ENCODE measurements at places on chromosomes 6 and 20. TPM values are rescaled to one million over a fixed set of nuclear protein-coding genes. Genes with fewer than 3 reads are reported as not detected.
A peak's percentile ranks its signal among the peaks of the same experiment; 100 is the strongest.

GRCh38 chr6:2063547-2063946 lies 181.9 kb downstream of the GMDS start:
- no peak for DNase-seq

DNA sequence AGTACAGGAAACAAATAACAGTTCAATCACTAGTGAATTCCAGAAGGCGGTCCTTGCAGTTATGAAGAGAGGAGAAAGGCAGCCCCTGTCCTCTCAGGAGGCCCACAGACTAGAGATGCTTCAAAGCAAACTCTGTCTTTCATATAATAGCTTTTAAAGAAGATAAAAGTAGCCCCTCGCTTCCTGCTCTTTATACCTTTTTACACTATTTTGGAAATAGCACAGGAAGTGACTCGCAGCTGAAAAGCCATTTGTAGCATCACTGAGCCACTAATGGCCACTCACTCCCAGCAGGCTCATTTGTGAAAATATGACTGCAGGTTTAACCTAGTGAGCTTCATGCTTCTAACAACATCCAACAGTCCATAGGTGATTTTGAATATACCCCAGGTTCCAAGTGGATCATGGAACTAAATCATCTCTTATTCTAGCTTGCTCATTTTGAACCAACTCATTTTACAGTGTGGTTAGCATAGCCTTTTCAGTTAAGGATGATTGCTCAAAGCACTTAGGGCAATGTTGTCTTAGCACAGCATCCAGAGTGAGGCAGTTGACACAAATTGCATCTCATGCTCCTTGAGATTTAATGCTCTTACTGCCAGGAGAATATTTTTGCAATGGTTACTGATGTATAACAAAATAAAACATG lies 136.0 kb upstream of the NRSN1 start:
- no peak for DNase-seq

- peak; percentile 28 for DNase-seq
Measured at GRCh38 chr6:85864453-85865401, 222.0 kb upstream of the SYNCRIP start.

DNA sequence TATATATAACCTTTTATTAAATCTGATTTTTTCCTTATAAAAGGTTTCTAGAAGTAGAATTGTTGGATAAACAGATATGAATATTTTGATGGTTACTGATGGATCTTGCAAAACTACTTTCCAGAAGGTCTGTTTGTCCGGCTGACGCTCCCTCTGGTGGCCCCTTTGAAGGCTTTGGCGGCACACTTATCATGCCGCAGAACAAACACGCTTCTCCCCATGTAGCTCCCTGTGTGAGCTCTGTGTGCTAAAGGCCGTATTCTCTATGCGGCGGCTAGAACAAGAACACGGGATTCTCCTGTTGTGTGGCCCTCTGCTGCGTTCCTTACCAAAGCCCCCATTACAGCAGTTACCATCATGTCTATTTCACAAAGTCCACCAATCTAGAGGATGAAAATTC lies 30.0 kb downstream of the PPP1R3G start:
- DNase-seq, result no peak

- peak; percentile 41 for DNase-seq
Measured at GRCh38 chr20:62405108-62405980, 1.7 kb downstream of the CABLES2 start.

GRCh38 chr6:47126647-47127391 lies 84.7 kb upstream of the ADGRF1 start:
- peak; percentile 22 for DNase-seq

GRCh38 chr6:101722991-101723579 lies 329.6 kb downstream of the GRIK2 start:
- peak; percentile 73 for DNase-seq

DNA sequence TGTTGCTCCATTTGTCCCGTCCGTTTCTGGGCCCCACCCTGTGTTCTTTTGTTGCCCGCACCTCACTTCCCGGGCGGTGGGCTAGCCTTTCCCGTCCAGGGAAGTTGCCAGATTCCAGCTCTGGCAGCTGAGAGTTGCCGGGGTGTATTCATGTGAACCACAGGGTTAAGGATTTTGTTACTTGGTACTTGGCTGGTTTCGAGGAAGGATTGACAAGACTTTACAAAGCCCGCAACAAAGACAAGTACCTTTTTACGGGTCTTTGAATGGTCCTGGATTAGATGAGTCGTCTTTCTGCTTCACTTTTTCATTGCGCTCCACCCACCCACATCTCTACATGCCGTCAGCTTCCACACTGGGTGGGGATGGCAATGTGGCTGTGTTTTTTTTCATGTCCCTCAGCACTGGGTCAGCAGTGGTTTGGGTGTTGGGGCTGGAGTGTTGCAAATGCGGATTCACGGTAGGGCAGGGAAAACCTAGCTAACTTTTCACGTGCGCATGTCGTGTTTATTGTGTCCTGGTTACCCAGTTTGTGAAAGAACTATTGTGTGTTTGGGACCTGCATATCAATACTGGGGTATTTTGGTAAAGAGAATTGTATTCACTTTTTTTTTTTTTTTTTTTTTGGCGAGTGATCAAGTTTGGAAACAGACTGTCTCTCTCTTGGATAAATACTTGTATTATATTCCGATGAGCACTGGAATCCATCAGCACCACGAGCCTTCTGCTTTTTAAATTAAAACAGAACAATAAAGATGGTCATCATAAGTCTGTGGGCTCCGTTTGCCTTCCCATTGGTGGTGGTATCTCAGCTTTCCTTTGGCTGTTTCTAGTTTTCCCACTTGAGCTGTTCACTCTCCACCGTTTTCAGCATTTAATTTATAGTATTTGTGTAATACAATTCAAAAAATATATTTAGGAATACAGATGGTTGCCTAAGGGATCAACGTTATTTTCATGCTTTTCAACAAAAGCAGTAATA lies 1.2 kb downstream of the DUSP22 start:
- DNase-seq, result peak; percentile 16

- peak; percentile 60 for DNase-seq
Measured at GRCh38 chr20:33909331-33909921, 84.3 kb upstream of the RALY start.

GRCh38 chr6:127391094-127391953 lies 47.9 kb upstream of the ECHDC1 start:
- no peak for DNase-seq

GRCh38 chr20:46129955-46130481 lies 11.9 kb downstream of the CD40 start:
- no peak for DNase-seq

DNA sequence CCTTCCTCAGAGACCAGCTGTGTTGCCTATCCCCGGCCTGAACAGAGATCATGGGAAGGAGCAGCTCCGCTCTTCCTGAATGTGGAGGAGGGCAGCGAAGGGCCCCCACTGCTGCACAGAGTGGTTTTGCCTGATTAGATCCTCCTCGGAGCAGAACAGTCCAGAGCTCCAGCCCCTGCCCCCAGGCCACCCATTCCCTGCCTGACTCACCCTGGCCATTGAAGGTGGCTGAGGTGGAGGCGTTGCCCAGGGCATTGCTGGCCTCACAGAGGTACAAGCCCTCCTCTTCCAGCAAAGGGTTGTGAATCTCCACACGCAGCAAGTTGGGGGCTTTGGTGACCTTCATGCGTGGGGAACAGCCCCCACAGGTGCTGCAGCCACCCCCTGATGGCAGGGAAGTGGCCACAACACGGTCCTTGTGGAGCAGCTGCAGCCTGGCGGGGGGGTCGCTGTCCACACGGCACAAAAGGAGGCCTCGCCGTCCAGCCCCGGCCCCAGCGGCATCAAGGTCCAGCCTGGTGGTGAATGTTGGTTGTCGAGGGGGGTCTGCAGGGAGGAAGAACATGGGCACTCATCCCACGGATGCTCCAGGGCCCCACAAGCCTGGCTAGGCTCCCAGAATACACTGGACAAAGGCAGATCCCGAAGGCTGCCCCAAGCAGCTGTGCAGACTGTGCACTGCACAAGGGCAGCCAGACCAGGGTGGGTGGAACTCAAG lies 14.7 kb downstream of the SIGLEC1 start:
- no peak for DNase-seq

GRCh38 chr6:156114541-156114940 lies 658.9 kb upstream of the NOX3 start:
- DNase-seq, result no peak

- DNase-seq, result no peak
Measured at GRCh38 chr6:89264296-89264695, 47.1 kb upstream of the GABRR1 start.

DNA sequence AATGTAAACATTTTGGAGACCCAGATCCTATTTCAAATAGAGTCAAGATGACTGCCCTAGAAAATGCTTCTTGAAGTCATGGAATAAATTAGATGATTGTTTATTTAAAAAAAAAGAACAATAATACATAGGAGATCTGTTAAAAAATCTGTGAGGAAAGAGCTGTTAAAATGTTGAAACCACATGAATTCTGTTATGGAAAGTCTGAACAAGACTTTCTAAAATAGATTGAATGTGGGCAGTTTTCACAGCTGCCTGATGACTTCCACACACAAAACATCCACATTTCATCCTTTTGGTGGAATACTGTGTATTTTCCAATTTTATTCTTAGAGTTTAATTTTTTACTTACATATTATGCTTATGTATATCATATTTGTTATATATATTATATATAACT lies 186.1 kb downstream of the LAMA2 start:
- no peak for DNase-seq

The PPIL6 gene
- 0.62 TPM for total RNA-seq

The RIPOR2 gene
- total RNA-seq, result 0.44 TPM

The USP49 gene
- total RNA-seq, result 2.3 TPM

The DLL1 gene
- 1.2 TPM for total RNA-seq

The SRMS gene
- total RNA-seq, result 0.63 TPM

The PSMB8 gene
- 31.6 TPM for total RNA-seq

The SLC22A2 gene
- total RNA-seq, result not detected

Measured in PC-3 (cell line).